ENCODE measurements at places on chromosomes 4 and X.

- no peak for DNase-seq
Measured at GRCh38 chr4:48017108-48017571, 568 bp downstream of the NIPAL1 start.

GRCh38 chrX:47146121-47146935, 1.3 kb downstream of the RBM10 start:
- DNase-seq, result no peak

GRCh38 chr4:169870507-169870906, 112.8 kb upstream of the HPF1 start:
- no peak for DNase-seq

DNA sequence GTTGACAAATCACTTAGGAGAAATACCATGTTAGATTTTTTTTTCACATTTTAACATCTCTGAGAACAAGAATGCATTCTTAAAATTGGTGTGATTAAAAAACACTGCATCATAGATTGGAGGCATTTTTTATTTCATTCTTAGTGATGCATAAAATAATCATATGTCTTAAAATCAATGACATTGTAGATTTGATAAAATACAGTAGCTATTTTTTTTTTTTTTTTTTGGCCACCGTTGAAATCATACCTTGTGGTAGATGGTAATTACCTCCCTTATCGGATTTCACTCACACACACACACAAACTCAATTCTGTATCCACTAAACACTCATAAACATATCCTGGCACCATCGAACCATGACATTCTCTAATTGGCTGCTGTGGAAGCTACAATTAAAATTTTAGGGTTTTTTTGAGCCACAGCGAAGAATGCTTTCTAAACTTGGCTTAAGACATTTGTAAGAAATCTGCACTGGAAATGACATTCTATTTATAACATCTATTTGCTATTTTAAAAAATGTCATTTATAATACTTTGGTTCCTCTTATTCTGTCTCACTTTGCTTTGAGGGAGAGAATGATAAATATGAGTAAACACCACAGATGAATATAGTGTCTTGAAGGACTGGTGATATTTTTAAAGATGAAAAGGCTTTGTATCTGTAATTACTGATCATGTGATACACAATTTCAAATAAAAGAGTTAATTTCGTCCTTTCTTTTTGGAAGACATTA, 60.1 kb downstream of the CCSER1 start:
- peak; percentile 44 for DNase-seq

GRCh38 chrX:68920561-68920960, 91.7 kb downstream of the EFNB1 start:
- DNase-seq, result no peak

DNA sequence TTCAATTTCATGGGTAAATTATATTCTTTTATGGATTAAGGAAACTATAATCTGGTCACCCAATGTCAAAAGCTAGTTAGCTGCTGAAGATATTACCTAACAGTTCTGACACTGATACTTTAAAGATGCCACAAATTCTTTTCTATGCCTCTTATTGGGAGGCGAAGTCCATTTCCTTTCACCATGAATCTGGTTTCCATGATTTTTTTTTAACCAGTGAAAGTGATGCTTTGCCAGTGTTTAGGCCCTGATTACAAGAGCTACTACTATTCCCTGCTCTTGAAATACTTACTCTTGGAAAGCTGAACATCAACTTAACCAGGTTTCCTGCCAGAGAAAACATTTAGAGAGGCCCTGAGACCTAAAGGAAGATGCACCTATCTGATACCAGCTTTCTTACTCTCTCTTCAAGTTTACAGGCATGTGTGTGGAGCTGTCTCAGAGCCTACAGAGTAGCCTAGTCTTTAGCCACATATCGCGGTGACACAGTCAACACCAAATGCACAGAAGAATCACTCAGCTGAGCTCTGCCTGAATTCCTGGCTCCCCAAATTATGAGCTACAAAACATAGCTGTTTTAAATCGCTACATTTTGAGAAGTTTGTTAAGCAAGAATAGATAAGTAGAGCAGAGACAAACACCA, 1280.8 kb downstream of the PCDH7 start:
- DNase-seq, result no peak

- no peak for DNase-seq
Measured at GRCh38 chr4:152448854-152449253, 87.0 kb downstream of the FBXW7 start.
